ENCODE measurements at places on chromosomes 11 and 22.

DNA sequence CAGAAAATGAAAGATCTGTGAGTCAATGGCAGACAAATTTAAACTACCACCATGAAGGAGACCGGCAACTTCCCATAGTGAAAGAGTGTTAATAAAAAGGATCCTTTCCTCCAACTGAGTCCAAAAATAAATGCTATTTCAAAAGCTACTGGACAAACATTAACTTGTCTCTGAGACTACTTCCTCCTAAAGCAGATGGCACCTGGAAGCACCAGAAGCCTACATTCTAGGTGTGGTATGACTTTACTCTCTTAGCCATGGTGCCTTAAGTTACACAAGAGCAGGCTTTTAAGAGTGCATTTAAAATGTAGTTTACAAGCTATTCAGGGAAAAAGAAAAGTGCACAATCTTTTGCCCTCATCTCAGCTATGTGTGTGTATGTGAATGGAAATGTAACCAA, 2.5 kb downstream of the ARHGAP32 start:
- no peak for DNase-seq

- no peak for DNase-seq
Observed at GRCh38 chr11:74676596-74676995, 54.6 kb downstream of the CHRDL2 start.

- no peak for DNase-seq
Observed at GRCh38 chr11:67367761-67368227, 5.6 kb downstream of the CLCF1 start.

DNA sequence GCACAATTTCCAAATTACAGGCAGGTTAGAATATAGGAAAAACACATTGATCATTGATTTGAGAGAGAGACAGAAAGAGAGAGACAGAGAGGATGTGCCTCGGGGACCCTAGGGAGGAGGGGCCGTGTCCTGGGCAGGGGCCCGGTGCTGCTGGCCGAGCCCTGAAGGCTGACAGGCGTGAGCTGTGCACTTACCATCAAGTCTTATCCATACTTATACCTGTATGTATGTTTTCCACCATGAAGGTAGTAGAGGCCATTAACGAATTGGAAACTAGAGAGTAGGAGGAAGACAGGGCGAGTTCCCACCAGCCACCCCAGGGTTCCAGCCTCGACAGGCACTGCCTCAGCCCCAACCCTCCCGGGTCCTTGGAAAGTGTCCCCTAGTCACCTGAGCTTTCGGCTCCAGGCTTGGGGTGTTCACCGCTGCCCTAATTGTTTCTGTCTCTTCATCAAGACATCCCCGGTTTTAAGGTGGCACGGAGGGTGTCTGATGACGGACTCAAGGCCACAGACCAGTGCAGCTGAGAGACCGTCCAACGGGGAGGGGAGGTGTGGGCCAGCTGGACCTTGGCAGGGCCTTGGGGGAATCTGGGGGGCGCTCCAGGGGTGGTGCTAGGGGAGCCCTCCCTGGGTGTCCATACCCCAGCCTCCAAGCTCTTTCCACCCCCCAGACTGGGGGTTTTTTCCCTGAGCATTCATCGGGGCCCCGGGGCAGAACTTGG, 431.3 kb downstream of the TBC1D22A start:
- no peak for DNase-seq

- DNase-seq = no peak
Observed at GRCh38 chr22:20562607-20563465, 55.4 kb downstream of the MED15 start.

DNA sequence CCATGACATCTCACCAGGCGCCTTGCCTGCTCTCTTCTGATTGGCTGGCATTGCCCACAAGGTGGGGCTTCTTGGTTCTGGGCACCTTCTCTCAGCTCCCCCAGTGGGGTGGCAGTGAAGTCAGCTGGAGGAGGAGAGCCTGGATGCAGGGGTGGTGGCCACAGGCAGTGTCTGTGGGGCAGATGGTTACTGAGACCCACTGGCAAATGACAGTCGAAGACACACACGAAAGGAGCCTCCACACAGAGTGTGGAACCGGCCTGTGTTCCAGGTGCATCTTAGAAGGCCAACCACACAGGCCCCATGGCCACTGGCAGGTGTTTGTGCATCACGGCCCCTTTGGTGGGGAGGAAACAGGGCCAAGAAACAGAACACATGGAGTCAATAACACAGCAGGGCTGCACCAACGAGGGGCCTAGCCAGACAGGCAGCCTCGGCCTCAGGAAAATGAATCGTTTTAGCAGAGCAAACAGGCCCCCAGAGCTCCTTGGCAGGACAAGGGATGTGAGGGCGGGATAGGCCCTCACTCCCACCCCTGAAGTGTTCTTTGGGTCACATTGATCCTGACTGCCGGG, 683.4 kb downstream of the TBC1D22A start:
- DNase-seq = no peak

- DNase-seq = no peak
Observed at GRCh38 chr11:119339589-119340334, 921 bp downstream of the C1QTNF5 start.

- no peak for DNase-seq
Observed at GRCh38 chr11:45285250-45285828, 802 bp downstream of the SYT13 start.

DNA sequence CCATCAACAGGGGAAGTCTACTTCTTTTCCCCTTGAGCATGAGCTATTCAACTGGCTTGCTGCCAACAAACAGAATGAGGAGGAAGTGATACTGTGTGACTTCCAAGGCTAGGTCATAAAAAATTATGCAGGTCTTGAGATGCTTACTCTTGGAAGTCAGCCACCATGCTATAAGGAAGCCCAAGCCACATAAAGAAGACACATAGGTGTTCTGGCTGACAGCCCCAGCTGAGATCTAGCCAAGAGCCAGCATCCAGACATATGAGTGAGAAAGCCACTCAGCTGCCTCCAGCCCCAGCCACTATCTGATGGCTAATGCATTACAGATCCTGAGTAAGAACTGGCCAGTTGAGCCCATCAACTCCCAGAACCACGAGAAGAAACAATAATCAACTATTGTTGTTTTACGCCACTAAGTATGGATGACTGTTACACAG, 31.0 kb upstream of the PPP2R1B start:
- peak; percentile 89 for DNase-seq

DNA sequence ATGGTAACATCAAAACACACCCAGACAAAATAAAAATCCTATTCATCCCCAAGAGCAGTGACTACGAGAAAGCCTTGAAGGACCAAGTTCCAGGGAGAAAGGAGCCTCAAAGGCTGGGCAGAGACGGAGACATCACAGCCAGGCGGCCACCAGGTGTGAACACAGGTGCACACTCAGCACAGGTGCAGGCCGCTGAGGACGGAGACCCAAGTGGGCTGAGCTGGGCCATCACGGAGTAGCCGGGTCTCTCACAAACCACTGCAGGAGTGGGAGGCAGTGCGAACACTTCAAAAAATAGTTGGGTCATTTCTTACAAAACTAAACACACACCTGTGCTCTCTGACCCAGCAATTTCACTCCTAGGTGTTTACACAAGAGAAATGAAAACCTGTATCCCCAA, 72.6 kb downstream of the PHF21B start:
- no peak for DNase-seq

DNA sequence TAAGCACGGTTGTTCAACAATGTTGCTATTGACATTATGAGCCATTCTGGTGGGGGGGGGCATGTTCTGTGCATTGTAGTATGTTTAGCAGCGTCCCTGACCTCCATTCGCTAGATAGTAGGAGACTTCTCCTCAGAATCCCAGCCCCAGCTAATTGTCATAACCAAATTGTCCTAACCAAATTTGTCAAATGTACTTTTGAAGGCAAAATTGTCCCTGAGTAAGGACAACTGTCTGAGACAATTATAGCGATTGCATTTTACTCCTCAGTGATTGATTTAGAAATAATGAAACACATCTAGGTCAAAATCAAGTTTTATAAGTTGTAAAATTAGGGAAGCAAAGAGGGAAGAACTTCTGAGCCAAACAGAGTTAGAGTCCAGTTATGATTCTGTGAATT, 541.8 kb upstream of the CHORDC1 start:
- DNase-seq = no peak

All from DMS 273 treated with DMSO at 0.1 percent for 48 hours (cell line).